Hindlimb muscle (tissue), 1 donor: ENCODE measurements at places on chromosomes 3 and 15.

DNA sequence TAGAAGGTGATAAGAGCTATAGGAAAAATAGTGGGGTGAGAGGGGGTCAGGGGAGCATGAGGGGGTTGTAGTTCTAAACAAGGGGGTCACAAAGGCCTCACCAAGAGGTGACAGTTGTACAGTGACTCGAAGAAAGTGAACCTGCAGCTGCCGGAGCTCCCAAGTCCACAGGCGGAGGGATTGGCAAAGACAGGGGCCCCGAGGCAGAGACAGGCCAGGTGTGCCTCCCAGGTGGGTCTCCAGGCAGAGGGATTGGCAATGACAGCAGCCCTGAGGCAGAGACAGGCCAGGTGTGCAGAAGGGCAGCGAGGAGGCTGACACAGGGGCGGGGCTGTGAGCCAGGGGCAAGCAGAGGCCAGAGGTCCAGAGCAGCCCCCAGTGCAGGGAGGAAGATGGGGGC lies 63.7 kb downstream of the DNAJB8 start:
- DNase-seq: no peak

- DNase-seq: no peak
Observed at GRCh38 chr3:45687828-45688193, 1.4 kb upstream of the SACM1L start.

- peak; percentile 73 for DNase-seq
Observed at GRCh38 chr15:63157891-63158431, 684 bp upstream of the RPS27L start.

DNA sequence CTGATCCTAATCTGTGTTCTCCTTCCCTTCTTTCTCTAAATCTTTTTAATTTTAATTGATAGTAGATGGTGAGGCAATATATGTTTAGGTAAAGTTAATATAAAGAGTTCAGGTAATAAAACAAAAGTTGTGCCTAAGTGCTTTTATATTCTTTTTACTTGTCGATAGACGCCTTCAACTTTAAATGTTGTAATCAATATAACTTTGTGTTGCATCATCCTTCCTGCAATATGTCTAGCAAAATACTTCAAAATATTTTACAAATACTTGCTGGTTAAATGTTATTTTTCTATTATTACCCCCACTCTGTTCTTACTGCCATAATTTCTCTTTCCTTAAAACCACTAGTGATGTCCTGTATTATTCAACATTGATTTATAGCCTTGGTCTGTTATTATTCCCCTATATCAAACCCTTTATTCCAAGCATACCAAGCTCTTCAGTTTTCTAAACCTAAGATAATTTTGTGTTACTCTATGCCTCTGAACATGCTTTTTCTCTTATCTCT lies 92.4 kb downstream of the NAALADL2 start:
- DNase-seq: no peak

- no peak for DNase-seq
Observed at GRCh38 chr3:192863091-192863420, 54.6 kb downstream of the MB21D2 start.
